G401 (cell line): ENCODE measurements at places on chromosomes 2 and 18. TPM values are rescaled to one million over a fixed set of nuclear protein-coding genes. Genes with fewer than 3 reads are reported as not detected.

INHA gene
- total RNA-seq, result 1.3 TPM in 1 of 2 replicates, not detected in the other

LRP2 gene
- total RNA-seq, result not detected in 2 replicates

ANKRD30BL gene
- total RNA-seq, result not detected in 2 replicates

SLC66A2 gene
- 65.7 and 94.9 TPM in 2 replicates for total RNA-seq

FAM110C gene
- total RNA-seq, result not detected in 2 replicates
